GM04503 (cell line): ENCODE measurements at places on chromosomes 3 and 15.

- no peak for DNase-seq
Observed at GRCh38 chr15:57114070-57114469, 195.6 kb downstream of the TCF12 start.

DNA sequence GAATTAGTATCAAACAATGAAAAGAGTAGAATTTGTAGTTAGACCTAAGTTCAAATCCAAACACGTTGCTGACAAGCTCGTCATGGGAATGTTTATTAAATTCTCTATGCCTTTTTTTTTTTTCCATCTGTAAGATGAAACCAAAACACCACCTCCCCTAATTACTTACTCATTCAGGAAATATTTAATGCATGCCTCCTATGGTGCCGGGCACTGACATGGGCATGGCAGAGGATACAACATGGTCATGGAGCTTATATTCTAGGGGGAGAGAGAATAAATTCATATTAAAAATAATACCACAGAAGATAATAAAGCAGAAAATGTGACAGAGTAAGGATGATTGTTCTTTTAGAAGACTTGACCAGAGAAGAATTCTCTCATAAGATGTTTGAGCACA, 215.8 kb downstream of the RYR3 start:
- DNase-seq = no peak

DNA sequence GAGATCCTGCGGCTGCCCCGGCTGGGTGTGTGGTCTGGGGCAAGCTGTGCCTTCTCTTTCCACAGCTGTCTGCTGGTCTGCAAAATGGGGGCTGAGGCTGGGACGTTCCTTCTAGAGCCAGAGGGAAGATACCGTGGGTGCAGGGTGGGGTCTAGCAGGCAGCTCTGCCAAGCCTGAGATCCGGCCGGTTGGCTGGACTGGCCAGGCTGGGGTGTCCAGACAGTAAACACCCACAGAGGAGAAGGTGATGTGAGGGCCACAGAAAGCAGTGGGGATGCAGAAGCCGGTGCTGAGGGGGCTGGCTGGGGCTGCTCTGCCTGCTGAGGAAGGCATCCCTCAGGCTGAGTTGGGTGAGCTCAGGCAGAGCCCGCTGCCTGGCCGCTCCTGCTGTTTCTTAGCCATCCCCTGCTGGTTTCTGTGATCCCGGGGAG, 46.1 kb downstream of the FBLN2 start:
- no peak for DNase-seq

DNA sequence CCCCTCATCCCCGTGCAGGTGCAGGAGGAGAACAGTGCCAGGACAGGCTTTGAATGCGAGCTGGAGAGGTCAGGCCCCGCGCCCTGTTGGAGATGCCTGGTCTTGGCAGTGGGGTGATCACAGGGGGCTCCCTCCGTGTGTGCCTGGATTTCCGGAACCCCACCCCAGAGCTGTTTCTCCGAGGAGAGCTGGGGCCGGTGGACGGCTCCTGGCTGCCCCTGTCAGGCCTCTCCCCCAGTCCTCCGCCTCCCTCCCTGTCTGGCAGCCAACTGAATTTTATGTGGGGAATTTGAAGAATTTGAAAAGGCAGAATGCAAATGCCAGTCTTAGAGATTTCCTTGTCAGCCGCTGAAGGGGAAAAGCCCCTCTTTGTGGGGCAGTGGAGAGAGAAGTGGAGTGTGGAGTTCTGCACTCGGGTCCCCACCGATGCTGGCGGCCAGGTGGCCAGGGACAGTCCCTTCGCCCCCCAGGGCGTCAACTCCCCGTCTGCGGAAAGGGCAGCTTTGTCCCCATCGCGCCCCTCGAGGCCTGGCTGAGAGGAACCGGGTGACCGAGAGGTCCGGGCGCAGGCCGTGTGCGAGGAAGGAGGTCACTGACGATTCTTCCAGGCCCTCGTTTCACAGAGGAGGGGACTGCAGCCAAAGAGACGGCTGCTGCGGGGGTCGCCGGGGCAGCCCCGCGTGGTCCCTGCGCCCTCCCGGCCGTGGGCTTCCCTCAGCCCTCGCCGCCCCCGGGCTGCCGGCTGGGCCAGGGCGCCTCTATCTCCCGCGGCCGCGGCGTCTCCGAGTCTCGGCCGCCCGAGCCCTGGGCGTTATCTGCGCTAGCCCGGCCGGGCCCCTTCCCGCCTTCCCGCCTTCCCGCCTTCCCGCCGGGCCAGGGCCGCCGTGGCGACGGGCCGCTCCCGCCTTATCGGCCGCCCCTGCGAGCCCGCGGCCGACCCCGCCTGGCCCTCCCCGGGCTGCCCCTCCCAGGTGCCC, 56.0 kb upstream of the LCTL start:
- no peak for DNase-seq

DNA sequence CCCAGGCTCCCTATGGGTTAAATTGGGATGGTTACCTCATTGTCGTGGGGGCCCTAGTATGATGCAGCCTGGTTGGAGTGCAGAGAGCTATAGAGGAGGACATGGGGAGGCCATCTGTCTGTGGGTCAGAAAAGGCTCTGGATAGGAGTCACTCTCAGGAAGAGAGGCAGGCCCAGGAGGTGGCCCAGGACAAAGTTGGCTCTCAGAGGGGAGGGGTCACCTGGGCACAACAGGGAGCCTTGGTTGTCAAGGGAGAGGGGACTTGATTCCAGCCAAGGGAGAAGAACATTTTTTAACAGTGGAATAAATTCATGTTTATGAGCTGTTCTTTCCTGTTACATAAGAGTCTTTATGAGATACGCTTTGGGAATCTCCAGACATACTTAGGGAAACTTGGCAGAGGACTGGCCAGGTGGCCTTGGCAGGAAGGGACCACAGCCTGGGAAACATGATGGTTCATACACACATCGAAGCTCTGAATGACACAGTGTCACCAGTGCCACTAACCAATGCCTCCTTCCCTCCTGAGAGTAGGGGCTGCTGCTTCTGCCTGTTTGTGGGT, 27.5 kb upstream of the LCTL start:
- no peak for DNase-seq

DNA sequence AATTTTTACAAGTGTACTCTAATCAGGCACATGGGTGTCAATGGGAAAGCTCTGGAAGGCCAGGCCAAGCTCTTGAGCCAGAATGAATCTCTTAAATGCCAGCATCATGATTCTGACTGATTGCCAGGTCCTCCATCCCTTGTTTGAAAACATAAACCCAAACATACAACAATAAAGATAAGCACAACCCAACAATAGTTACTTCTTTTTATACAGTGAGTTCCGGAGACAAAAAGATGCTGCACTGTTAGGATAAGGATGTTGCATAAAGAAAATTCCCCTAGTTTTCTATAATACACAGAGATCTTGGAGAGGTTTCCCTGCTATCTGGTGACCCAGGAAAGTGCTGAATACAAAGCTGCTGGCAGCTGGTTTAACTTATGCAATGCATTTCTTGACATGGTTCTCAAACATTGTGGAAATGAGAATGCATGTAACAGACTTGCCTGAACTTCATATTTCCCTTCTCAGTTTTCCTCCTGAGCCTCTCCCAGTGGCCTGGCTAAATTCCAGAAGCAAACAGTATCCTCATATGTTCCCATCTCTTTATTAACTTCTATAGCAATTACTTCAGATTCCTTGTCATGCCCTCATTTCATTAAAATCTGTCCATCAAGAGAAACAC, 180.1 kb upstream of the PRICKLE2 start:
- no peak for DNase-seq

GRCh38 chr15:85174521-85174920, 192.9 kb downstream of the PDE8A start:
- DNase-seq = no peak

GRCh38 chr3:19735111-19735510, 198.9 kb downstream of the EFHB start:
- no peak for DNase-seq

DNA sequence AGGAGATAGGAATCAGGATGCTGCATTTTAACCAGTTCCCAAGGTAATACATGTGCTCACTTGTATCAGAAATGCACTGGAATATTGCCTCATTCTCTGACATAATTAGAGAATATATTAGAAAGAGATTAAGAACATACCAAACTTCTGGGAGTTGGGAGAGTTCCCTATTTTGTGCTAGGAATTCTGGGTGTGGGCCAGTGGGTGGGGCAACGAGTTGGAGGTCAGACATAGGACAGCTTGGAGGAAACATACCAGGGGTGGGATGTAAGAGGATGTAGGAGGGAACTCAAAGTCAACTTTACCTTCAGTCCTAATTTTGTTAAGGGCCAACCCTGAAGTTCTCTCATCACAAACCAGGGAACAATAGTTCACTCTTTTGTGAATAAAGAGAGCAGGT, 83.6 kb downstream of the SLC7A14 start:
- DNase-seq = no peak

- no peak for DNase-seq
Observed at GRCh38 chr3:161672478-161672877, 175.9 kb downstream of the OTOL1 start.

DNA sequence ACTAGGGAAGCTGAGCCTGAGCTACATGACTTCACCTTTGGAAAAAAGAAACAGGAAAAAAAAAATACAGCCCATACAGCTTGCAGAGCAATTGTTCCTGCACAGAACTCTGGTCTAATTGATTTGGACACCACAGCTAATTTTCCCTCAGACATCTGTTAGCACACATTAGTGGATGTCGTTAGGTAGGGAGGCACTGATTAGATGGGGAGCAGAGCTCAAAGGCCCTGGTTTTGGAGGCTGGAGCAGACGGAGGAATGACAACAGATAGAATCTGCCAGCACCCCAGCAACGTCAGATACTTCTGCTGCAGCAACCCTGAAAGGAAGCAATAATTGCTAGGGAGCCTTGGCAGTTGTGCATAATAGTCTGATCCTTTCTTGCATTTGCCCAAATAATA, 398.9 kb downstream of the LSAMP start:
- no peak for DNase-seq

DNA sequence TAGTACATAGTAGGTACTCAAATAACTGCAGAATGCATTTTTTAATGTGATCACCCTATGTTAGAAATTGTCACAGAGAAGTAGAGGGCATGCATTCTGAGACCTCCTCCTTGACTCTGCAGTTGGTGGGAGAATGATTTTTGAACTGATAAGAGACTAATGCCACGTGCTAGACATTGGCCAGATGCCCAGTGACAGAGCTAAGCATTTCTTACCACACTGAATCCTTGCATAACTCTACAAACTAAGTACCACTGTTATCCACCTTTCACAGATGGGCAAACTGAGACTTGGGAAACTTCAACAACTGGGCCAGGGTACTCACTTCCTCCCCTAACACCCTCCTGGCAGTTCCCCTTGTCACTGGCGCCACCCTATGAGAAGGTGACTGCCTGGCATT, 33.5 kb upstream of the SPATA12 start:
- no peak for DNase-seq

DNA sequence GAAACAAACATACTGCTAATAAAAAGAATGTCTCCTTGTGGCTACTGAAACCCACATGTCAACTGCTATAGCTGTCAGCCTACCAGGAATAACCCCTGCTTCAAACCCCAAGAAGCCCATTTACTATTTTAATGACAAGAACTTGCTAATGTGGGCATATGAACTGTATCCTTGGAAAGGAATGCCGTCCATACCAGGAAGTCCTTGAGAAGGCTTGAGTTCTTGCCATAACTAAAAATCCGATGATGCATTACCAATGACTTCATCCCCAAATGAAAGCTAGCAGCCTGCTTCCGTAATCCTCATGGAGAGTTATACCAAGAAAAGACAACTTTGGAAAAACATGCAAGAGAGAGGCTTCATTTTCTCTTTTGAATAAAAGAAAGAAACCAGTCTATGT, 34.8 kb downstream of the MINDY4B start:
- peak; percentile 50 for DNase-seq

GRCh38 chr3:143831994-143832393, 16.3 kb downstream of the SLC9A9 start:
- no peak for DNase-seq

DNA sequence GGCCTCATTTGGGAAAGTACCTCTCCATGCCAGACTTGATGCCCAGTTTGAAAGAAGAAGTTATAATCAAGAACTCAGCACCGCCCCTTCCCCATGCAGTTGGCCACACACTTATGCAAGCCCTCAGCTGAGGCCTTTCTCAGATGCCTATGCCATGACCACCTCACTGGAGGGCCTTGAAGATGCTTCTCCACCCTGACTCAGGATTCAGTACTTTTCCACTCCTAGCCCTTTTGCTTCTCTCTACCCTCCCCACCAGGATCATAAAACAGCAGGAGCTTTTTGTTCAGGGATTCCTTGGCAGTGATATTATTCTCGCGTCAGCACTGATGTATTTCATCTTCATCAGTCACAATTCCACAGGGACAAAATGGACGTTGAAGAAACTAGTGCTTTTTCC, 313.5 kb downstream of the PYDC2 start:
- DNase-seq = peak; percentile 76

- DNase-seq = no peak
Observed at GRCh38 chr3:88412346-88412745, 262.6 kb downstream of the C3orf38 start.

- DNase-seq = no peak
Observed at GRCh38 chr3:122268257-122269024, 56.6 kb upstream of the CSTA start.

DNA sequence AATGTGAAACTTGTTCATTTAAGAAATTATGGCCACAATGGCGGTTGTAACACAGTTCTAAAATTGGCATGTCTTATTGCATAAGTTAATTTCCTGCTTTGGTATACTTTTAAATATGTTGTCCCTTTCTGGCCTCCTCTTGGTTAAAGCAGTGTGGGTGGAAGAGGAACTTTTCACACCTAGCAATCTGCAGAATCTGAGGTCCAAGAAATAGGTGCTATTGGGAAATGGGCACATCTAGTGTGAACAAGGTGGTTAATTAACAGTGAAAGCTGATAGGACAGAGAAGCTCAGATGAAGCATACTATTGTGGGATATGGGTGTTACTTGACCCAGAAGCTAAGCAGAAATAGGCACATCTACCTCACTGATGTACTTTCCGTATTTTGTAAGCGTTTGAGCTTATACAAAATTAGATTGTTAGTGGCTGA, 10.6 kb downstream of the CMC1 start:
- no peak for DNase-seq

GRCh38 chr15:36498401-36498800, 81.0 kb upstream of the CDIN1 start:
- no peak for DNase-seq

DNA sequence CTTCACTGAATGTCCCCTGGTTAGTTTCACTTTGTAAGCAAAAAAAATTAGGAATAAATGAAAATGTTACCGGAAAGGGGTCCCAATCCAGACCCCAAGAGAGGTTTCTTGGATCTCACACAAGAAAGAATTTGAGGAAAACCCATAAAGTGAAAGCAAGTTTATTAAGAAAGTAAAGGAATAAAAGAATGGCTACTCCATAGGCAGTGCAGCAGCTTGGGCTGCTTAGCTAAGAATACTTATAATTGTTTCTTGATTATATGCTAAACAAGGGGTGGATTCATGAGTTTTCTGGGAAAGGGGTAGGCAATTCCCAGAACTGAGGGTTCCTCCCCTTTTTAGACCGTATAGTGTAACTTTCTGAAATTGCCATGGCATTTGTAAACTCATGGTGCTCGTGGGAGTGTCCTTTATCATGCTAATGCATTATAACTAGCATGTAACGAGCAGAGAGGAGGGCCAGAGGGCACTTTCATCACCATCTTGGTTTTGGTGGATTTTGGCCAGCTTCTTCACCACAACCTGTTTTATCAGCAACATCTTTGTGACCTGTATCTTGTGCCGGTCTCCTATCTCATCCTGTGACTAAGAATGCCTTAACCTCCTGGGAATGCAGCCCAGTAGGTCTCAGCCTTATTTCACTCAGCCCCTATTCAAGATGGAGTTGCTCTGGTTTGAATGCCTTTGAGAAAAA, 41.0 kb upstream of the CMSS1 start:
- no peak for DNase-seq

GRCh38 chr3:125433611-125434041, 58.5 kb upstream of the ZNF148 start:
- no peak for DNase-seq
